Stimulated activated CD4-positive, alpha-beta T cell treated with anti-CD3 and anti-CD28 coated beads, Interleukin-2, amount 100 ng/mL, for 48 hours (primary cell): ENCODE measurements at places on chromosomes 1 and 21.

DNA sequence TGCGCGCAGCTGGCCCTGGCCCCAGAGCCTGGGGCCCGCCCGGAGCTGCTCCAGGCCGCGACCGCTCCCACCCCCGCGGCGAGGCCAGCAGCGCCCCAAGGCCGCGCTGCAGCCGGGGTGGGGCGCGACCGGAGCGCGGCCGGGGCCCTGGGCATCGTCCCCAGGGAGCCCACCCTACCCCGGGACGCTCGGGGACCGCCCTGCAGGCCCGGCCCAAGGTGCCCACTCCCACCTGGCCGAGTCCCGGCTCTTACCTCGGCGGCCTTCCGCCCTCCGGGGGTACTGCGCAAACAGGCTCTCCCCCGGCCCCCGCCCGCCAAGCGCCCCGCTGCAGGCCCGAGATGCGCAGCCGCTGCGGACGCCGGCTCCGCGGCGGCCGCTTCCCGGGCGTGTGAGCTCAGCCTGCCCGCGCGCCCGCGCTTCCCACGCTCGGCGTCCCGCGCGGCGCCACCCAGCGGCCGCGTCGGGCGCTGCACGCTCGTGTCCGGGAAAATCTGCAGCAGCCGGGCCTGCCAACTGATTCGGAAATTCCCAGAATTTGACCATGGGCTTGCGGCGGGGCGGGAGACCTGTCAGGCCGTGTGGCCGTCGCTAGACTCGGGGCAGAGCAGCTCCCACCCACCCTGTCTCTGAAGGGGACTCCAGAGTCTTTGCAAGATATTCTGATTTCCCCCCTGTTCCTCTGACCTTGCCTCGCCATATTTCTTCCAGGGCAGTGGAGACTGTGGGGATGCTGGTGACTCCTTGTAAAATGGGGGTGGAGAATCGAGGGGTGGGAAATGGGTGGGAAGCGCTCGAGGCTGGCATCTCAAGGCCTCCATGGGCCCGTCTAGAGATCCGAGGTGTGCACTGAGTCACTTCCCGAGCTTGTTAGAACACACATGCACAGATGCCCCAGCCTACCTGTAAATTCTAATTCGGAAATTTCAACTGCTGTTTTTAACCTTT, 41.9 kb downstream of the CD34 start:
- peak; percentile 66 for DNase-seq

GRCh38 chr1:182595641-182596240, 6.7 kb upstream of the RNASEL start:
- peak; percentile 70 for DNase-seq

DNA sequence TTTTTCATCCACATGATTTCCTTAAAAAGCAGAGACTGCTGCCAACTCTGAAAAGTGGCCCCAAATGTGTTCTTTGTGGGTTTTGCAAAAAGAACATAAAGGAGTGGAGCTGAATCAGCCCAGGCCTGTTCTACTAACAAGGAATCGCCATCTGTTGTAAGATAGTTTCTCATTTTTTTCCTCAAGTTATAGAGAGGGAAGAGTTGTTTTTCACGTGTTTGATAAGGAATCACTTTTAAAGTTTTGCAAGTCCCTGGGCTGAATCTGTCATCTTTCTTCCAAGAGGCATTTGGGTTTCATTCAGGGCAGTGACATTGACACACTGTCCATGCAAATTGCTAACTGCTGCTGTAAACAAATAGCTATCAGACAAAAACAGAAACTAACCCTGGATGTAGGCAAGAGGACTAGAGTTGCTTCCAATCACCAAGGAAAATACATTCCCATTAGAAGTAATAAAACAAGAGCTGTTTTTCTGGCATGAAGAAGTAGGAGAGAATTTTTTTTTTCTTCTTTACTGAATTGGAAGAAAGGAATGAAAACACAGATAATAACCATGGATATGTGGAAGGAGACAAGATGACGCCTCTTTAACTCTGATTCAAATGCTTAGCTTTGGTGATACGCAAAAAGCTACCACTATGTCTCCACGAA, 58.8 kb upstream of the TBX15 start:
- no peak for DNase-seq

GRCh38 chr1:30402031-30402430, 321.4 kb downstream of the MATN1 start:
- DNase-seq: no peak

DNA sequence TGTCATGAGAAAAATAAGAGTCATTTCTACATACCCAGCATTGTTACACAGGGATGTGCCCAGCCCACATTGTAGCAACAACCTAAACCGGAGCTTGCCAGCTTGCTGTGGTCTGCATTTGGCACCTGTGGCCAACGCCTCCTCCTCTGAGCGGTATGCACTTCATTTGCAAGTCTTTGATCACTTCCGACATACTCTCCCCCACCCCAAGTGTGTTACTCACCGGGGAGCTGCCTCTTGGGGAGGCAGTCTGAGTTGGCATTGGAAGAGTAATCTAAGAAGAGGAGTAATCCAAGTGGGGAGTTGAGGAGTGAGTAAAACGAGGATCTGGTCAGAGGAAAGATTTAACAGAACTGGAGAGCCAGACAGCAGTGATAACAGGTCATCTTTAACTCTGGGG, 3.8 kb downstream of the BCL9 start:
- peak; percentile 65 for DNase-seq

GRCh38 chr21:35578831-35579471, 481.4 kb downstream of the SETD4 start:
- DNase-seq: peak; percentile 3

GRCh38 chr1:161389691-161390558, 22.2 kb upstream of the CFAP126 start:
- peak; percentile 91 for DNase-seq

GRCh38 chr1:241838897-241839296, 9.1 kb upstream of the EXO1 start:
- DNase-seq: no peak

DNA sequence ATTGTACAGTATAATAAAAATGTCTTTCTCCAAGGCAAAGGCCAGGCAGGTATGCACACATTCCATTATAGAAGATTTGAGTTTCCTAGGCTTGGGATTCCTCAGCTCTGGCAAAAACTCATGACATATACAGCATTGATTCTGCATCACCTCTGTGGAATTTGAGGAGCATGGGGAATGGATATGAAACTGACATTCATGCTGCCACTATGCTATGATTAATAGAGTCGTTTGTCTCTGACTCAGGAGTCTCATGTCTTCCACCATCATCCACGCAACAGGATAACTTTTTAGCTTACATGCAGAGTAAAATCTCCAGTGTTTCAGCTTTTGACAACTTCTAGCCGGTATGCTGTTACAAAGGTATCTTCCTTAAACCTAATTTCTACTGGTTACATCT, 49.8 kb upstream of the ADORA3 start:
- no peak for DNase-seq

- DNase-seq: no peak
Measured at GRCh38 chr1:87388411-87388810, 59.7 kb downstream of the LMO4 start.

DNA sequence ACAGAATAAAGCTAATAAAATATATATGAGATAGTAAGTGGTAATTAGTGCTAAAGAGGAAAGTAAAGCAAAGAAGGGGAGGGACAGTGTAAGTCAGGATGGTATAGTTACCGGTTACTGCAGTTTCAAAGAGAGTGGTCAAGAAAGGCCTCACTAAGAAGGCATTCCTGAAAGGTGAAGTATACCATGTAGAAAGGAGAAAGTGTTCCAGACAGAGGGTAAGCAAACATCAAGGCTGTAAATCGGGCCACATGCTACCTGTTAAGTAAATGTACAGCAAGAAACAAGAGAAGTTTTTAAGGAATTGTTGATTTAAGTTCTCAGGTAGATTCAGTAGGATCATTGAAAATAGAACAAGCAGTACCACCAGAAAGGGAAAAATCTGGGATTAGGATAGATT, 9.7 kb downstream of the DESI2 start:
- no peak for DNase-seq

DNA sequence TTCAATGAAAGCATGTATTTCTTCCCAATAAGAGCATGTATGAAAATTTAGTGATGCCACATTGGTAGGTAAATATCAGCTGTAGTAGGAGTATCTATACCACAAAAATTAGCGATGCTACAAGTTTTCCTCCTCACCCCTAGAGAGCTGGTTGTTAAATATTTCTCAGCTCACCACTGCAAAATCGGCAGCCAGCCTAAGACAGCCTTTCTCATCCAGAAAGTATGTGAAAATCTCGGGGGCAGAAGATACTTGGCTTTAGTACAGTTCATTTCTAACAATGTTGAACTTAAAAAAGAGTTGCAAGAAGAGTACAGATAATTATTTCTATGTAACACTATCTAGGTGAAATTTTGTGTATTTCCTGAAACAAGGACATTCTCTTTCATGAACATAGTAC, 235.4 kb downstream of the TPR start:
- DNase-seq: no peak

DNA sequence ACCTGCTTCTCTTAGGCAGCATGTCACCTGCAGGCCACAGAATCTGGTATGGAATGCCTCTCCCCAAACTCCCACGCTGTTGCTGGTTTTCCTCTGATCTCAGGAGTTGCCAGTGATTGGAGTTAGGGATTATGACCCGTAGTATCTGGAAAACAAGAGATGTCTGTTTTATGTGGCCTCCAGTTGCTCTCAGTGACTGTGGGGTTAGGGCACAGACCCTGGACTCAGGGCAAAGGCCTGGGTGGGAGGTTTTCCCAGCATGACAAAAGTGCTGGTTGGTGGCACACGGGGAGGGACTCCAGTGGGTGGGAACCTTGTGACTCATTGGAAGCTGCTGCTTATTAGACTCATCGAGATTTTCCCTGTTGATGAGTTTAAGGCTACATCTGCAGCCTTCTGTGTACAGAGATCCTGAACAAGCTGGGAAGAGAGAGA, at the start of gene NR1I3:
Gene NR1I3, minus strand, starts transcription at position 165 of the 435 bp plus-strand sequence. CDS start 1,638 bp downstream, outside the sequence.
- DNase-seq: no peak

- no peak for DNase-seq
Measured at GRCh38 chr1:99768524-99769245, 2.2 kb upstream of the FRRS1 start.

DNA sequence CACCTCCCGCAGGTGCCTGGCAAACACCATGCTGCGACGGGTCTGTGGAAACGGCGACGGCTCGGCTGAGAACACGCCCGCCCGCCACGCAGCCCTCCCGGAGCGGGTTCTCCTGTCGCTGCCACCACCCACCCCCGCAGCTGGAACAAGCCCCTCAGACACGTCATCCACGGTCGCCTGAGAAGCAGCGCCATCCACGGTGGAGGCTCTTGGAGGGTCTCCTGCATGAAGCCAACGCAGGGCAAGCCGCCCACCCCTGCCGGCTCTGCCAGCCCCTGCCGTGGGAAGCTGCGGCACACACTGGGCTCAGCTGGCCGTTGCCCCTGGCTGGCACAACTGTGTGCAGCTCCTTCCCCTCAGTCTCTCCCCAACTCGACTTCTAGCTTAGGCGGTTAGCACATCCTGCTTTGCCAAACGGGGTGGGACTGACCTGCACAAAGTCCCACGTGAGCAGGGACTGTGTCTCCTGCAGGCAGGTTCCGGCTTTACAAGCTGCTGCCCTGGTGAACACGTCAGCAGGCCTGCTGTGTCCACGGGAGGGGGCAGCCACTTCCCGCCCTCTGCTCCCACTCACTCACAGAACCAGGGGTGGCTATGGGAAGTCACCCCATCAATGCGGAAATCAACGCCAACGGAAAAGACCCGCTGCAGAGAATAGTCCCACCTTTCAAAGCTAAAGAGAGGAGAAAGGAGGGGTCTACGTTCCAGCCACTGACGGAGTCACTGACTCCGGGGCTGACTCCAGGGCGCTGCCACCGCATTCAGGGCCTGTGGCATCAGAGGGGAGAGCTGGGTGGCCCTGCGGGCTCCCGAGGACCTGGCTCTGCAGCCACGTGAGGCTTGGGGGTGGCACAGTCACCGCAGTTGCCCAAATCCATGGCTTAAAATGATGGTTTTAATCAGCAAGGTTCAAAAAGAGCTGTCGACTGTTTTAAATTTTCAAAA, 10.3 kb downstream of the POFUT2 start:
- DNase-seq: no peak

- DNase-seq: no peak
Measured at GRCh38 chr1:206628916-206629315, 6.4 kb upstream of the DYRK3 start.
